ENCODE measurements at places on chromosomes 3 and 15. TPM values are rescaled to one million over a fixed set of nuclear protein-coding genes. Genes with fewer than 3 reads are reported as not detected.

Gene TICRR
- total RNA-seq: 2.3 TPM

- no peaks in the 10 kb centered on the region for H3K27me3 ChIP-seq
- peaks cover 8% of the 10 kb centered on the region for H3K4me1 ChIP-seq
- H3K27ac ChIP-seq: no peak overlapping the region
- H3K36me3 ChIP-seq: peaks cover 48% of the 10 kb centered on the region
- no peak overlapping the region for H3K4me3 ChIP-seq
Observed at GRCh38 chr15:70083946-70084345, 13.8 kb downstream of the TLE3 start.

Gene IL5RA
- total RNA-seq: not detected

GRCh38 chr15:41901431-41901830, 7.6 kb upstream of the SPTBN5 start:
- H3K4me1 ChIP-seq: peaks cover 32% of the 10 kb centered on the region
- no peak overlapping the region for H3K4me3 ChIP-seq
- no peaks in the 10 kb centered on the region for H3K27me3 ChIP-seq
- H3K36me3 ChIP-seq: peaks cover 9% of the 10 kb centered on the region
- no peak for DNase-seq

Gene MORC1
- total RNA-seq: not detected

DNA sequence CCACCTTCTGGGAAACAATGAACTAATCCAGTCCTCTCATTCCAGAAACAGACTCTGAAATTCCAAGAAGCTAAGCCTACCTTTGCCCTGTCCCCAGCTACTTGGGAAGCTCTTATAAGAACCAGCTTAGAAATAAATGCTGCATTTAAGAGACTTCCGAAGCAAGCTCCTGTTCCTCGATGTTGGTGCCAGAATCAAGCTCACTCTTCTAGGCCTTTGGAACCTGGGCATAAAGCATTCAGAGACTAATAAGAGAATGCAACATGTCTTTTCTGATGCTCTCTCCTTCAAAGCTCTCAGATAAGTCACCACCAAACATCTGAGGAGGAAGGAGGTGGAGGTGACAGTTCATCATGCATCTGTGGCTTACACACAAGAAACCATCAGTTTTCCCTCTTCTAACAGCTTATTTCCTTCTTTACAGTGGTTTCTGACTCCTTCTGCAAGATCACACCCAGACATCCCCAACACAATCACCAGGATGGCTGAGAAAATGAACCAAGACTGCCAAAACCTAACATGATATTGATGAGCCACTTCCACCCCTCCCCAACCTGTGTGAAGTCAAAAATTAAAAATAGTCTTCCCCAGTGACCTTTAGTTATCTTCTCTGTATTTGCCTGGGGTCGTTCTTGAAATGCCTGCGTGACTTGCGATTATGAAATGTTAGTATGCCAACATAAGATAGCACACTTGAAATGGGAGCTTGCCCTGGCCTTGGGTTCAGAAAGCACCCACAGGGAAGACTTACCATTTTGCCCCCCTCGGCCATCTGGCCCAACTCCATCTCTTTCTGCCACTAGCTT, 11.5 kb downstream of the ARHGEF3 start:
- no peaks in the 10 kb centered on the region for H3K4me1 ChIP-seq
- H3K4me3 ChIP-seq: no peak overlapping the region
- H3K27ac ChIP-seq: no peak overlapping the region
- no peaks in the 10 kb centered on the region for H3K36me3 ChIP-seq
- no peak for DNase-seq
- peaks cover 27% of the 10 kb centered on the region for H3K27me3 ChIP-seq

Gene NEIL1
- total RNA-seq: 34.0 TPM

GRCh38 chr15:68644996-68645395, 66.2 kb downstream of the CORO2B start:
- DNase-seq: no peak
- H3K36me3 ChIP-seq: peaks cover 7% of the 10 kb centered on the region
- H3K4me3 ChIP-seq: no peak overlapping the region
- no peak overlapping the region for H3K27ac ChIP-seq

- H3K4me3 ChIP-seq: no peak overlapping the region
- H3K36me3 ChIP-seq: peaks cover 31% of the 10 kb centered on the region
Observed at GRCh38 chr15:77457905-77458265, 37.2 kb downstream of the HMG20A start.

GRCh38 chr15:60764408-60764963, 285.5 kb upstream of the ICE2 start:
- H3K36me3 ChIP-seq: peaks cover 6% of the 10 kb centered on the region
- no peak for DNase-seq
- H3K4me3 ChIP-seq: no peak overlapping the region

DNA sequence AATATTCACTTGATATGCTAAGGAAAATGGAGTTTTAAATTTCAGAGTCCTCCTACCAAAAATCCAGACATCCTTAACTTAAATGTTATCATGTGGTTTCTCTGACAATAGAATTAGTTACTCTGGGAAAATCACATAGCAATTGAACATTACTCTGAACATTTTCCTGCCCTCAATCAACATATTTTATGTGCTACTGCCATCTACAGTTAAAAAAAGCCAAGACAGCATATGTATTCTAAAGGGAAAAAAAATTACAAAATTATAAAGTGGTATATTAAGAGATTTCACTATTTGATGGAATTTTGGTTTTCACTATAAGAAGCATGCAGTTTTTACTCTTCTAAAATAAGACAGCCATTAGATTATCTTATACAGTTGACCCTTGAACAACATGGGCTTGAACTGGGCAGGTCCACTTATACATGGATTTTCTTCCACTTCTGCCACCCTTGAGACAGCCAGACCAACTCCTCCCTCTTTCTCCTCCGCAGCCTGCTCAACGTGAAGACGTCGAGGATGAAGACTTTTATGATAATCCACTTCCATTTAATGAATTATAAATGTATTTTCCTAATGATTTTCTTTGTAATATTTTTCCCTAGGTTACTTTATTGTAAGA, 122.3 kb downstream of the ATP1B3 start:
- no peak overlapping the region for H3K4me3 ChIP-seq
- H3K36me3 ChIP-seq: peaks cover 7% of the 10 kb centered on the region
- no peak overlapping the region for H3K27ac ChIP-seq
- DNase-seq: no peak

GRCh38 chr15:81327516-81327915, 3.6 kb upstream of the STARD5 start:
- peaks cover 21% of the 10 kb centered on the region for H3K4me1 ChIP-seq
- H3K36me3 ChIP-seq: no peaks in the 10 kb centered on the region
- no peak overlapping the region for H3K4me3 ChIP-seq
- no peak for DNase-seq

Gene MESP2
- not detected for total RNA-seq

Gene MRPL46
- 17.0 TPM for total RNA-seq

Gene UBA7
- 63.2 TPM for total RNA-seq
